Stimulated activated CD4-positive, alpha-beta T cell treated with anti-CD3 and anti-CD28 coated beads, Interleukin-1b, Interleukin-23, amount 100 ng/mL, for 48 hours (primary cell): ENCODE measurements at places on chromosomes 2 and 18.

DNA sequence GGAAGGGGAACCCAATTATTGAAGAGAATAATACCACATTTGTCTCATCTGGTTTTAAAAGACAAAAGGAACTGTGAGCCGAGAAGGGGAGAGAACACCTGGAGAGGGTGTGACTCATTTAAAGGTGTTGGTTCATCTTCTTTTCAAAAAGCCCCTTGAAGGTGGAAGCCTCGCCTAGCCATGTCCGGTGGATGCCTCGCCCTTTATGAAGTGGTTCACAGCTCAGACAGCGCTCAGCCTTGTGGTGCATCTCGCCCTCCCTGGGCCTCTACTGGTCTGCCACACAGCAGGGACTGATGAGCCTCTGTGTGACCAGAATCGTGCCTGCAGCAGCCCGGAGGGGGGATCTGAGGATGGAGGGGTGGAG is 290.0 kb upstream of the CXCR4 start:
- no peak for DNase-seq

GRCh38 chr18:79493211-79493800 is 97.6 kb downstream of the NFATC1 start:
- DNase-seq = peak; percentile 0

DNA sequence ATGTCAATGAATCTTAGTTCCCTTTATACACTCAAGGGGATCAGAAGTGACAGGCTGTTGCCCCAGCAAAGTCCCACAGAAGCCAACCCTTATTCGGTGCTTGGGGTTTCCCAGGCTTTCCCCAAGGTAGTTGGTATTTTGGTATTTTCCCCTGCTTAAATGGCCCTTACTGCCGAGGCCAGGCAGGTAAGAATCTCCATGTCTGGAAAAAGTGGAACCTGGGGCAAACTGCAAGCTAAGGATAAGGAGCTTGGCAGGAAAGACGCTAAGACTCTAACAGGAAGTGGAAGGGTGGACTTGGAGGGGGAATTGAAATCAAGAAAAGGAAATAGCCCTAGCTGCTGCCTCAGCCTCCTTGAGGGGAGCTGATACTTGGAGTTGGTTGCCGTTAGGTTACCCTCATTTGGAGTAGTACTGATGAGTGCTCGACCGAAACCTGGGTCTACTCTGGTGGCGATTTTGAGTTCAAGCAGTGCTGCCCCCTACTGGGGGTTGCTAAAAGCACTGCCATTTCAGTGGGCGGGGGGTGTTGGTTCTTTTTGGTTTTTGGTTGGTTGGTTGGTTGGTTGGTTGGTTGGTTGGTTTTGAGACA is 3.3 kb upstream of the GPBAR1 start:
- peak; percentile 77 for DNase-seq

- DNase-seq = peak; percentile 45
These were observed 79.8 kb upstream of the CYRIA start for GRCh38 chr2:16745466-16745865.

DNA sequence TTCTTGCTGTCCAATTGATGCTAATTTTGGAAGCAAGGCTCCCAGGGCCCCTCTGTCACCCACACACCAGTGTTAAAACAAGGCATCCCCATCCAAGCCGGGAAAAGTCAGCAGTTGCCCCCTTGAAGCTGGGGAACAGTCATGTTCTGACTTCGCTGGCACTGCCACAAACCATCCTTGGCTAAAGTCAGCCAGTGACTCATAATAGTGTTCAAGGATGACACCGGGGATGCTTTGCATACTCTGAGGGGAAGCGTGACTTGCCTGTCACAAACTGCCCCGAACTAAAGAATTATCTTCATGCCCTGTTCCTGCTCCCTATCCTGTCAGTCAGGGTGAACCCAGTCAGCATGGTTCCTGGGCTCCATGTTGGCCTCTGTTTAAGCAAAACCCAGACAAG is 37.0 kb downstream of the TGFA start:
- peak; percentile 14 for DNase-seq

GRCh38 chr2:101064868-101065549 is 62.9 kb downstream of the RPL31 start:
- DNase-seq = no peak
